ENCODE measurements at places on chromosomes 12 and 14.

GRCh38 chr14:95452176-95452892 is 64.1 kb downstream of the SYNE3 start:
- DNase-seq, result no peak

GRCh38 chr12:10505620-10506019 is at the start of gene EIF2S3B:
Gene EIF2S3B, plus strand, starts transcription at chr12:10505890. Its CDS starts 13 bp downstream, at chr12:10505903.
- no peak for DNase-seq

GRCh38 chr12:16027002-16027401 is 115.9 kb downstream of the DERA start:
- no peak for DNase-seq

- DNase-seq, result no peak
Observed at GRCh38 chr12:2625289-2625612, 169.5 kb upstream of the FKBP4 start.

- DNase-seq, result no peak
Observed at GRCh38 chr12:57693317-57693658, 644 bp upstream of the OS9 start.

DNA sequence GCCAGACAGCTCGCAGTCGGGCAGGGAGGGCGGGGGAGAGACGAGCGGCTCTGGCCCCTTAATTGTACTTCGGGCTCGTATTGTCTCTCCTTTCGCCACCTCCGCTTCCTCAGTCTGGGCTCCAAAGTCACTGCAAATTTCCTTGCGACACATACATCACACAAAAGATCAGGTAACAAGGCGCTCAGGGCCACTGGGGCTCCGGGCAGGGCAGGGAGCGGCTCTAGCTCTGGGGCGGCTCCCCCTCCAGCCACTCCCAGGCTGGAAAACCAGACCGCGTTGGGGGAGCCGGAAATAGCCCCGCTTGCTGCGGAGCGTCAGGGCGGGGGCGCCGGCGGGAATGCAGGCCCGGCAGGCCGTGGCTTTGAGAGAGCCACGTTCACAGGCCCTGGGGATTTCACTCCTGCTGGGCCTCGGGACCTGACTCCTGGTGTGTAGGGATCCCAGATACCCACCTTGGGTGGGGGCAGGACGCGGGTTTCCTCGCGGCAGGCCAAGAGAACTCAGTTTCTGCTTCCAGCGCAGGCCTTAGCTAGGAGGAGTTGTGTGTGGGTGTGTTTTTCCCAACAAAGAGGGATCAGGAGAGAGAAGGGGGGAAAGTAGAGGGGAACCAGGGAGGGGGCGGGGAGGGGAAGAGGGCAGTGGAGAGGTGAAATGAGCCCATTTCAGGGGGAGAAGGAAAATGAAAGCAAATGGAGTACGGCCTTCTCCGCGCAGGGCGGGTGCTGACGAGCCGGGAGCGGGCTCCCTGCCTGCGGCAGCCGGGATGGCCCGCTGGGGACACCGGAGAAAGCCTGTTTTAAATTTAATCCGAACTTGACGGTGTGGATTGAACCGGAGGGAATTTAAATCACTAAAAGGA is 4.4 kb upstream of the HOXC9 start:
- no peak for DNase-seq

GRCh38 chr14:103085106-103086091 is 1.4 kb downstream of the LBHD2 start:
- DNase-seq, result no peak

- DNase-seq, result no peak
Observed at GRCh38 chr12:46794593-46795190, 31.1 kb downstream of the SLC38A4 start.
